Calu3 (cell line): ENCODE measurements at places on chromosomes 7 and 10.

GRCh38 chr7:114663502-114663901, 248.9 kb downstream of the FOXP2 start:
- peak; percentile 14 for DNase-seq

DNA sequence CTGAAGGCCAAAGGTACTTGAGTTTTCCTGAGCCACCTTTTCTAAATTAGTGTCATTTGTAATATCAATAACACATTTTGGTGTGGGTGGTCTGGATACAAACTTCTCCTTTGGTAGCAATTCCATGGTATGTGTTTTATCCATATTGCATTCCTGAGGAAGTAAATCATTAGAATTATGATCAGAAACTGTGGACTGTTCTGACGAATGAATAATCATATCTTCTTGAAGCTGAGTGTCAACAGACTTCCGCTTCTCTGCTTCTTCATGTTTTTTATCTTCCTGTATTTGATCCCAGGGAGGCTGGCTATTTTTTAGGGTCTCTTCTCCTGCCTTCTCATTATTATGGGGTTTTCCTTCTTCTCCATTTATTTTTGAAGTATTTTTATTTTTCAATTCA, 81.4 kb downstream of the NRBF2 start:
- DNase-seq: no peak

- peak; percentile 47 for DNase-seq
Measured at GRCh38 chr7:106484562-106484961, 176.4 kb downstream of the CCDC71L start.

DNA sequence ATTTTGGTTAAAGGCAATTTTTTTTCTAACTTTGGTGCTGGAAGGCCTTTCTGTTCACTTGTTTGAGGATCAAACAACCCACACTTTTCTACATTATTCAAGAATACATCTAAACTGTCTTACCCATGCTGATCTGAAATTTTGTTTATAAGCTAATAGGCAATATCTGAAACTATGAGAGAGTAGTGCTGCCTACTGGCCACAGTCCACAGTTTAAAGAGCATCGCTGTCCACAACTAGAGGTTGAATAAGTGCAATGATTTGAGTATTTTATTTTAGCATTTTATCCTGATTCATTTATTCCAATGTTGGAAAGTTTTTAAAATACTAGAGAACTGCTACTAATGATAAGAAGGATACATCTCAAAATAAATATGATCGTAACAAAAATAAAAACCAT, 306.9 kb downstream of the ELMO1 start:
- no peak for DNase-seq

DNA sequence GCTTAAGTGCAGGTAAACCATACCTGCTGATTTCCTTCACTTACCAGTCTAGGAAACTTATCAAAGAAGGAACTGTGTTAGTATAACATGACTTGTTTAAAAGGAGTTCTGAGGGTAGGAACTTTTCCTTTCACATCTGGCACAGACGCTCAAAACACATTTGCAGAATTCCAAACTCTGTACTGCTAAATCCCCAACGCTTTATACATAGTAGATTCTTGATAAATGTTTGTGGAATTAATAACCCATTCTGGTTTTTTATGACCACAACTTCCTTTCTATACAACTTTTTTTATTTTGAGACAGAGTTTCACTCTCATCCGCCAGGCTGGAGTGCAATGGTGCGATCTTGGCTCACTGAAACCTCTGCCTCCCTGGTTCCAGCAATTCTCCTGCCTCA, 7.7 kb upstream of the TRUB1 start:
- no peak for DNase-seq

- no peak for DNase-seq
Measured at GRCh38 chr7:152520861-152521302, 85.1 kb upstream of the KMT2C start.

DNA sequence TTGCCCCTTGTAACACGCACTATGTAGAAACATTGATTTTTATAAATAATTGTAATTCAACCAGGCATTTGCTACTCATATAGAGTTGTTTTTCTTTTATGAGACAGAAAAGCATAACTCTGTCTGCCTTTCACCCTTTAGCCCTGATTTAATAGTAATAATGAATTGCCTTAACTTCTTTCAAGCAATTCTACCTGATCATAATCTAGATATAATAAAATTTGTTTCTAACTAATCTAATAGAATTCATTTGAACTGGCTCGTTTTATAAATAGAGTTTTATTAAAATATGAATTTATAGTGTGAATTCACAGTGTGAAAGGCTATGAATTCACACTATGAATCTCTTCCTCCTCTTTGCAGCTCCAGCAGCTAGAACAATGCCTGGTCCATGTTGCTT, 184.1 kb upstream of the PTN start:
- no peak for DNase-seq

GRCh38 chr10:60970526-60970925, 26.5 kb upstream of the RHOBTB1 start:
- DNase-seq: no peak

- no peak for DNase-seq
Measured at GRCh38 chr7:98256431-98256830, 4.4 kb upstream of the TECPR1 start.

GRCh38 chr7:151993977-151994676, 31.3 kb upstream of the GALNT11 start:
- peak; percentile 7 for DNase-seq

DNA sequence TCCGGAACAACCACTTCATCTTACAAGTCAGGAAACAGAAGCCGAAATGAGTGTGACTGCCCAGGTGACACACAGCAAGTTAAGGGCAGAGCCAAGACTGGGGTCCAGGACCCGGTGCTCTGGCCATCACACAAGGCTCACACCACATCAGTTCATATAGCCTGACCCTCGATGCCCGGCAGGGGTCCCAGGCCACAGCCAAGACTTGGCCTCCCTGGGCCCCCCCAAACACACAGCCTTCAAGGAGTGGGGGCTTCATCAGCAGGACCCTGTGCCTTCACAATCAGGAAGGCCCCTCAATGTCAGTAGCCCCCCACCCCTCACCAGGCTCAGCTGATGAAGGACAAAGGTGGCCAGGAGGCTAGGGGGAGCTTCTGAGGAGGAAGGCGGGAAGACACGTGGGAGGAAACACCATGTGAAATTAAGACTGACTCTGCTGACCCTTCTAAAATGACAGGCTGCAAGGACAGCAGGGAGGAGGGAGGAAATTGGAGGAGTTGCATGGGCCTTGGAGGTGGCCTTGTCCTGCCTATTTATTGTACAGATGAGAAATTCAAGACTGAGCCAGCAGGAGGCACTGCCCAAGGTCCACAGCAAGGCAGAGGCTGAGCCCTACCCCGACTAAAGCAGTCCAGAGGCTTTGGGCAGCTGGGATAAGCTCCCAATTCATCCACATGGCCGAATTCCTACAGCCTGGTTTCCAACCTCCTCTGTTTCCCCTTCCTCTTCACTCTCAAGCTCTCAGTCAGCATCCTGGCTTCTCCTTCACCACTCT, 216.1 kb upstream of the ZMIZ1 start:
- no peak for DNase-seq

GRCh38 chr7:142669074-142669654, 80.1 kb upstream of the PRSS1 start:
- DNase-seq: no peak

- DNase-seq: peak; percentile 54
Measured at GRCh38 chr7:156473476-156474240, 166.9 kb upstream of the RNF32 start.

GRCh38 chr10:37711617-37712488, 145.6 kb downstream of the ZNF248 start:
- no peak for DNase-seq

DNA sequence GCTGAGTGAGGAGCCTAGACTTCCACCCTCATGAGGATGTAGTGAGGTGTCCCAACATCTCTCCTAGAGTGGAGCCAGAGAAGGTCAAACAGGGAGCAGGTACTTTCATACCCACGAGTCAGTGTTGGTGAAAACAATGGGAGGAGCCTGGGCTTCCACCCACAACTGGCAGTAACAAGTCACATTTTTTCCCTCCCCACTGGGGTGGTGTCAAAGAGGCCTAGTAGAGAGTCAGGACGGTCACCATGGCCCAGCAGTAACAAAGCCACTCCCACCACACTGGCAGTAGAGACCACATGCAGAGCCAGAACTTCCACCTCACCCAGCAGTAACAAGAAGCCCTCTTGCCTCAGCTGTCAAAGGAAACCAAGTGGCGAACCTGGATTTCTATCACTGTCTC, 280.2 kb upstream of the IMMP2L start:
- DNase-seq: no peak

- DNase-seq: no peak
Measured at GRCh38 chr10:76022366-76022765, 590.9 kb downstream of the LRMDA start.

DNA sequence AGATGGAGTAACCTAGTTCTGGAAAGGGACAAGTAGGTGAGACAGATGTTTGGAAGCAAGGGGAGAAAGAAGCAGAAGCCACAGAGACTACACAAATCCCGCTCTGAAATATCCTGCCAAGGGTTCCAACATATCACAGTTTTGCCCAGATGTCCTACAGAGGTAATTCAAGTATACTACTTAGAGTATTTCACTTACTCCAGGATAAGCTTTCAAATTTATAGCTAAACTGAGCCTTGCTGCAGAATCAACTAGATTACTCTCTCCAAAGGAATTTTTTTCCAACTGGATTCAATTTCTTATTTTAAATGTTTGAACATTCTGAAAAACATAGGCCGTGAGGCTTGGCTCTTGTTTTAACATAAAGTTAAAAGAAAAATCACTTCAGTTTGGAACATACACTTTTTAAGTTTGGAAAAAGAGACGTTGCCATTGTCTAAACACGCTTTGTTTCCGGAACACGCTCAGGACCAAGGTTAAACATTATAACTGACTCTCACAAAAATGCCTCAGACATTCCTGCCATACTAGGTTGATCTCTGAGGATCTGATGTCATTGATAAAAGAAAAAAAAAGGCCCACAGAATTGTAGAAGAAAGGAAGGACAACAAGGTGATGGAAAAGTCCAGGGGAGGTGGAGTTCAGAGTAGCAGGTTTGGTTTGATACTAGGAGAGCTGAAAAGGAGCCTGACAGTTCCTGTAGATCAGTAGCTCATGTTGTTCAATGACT, 74.8 kb downstream of the FAM185A start:
- no peak for DNase-seq

GRCh38 chr10:14456218-14456869, 125.6 kb upstream of the FRMD4A start:
- no peak for DNase-seq

DNA sequence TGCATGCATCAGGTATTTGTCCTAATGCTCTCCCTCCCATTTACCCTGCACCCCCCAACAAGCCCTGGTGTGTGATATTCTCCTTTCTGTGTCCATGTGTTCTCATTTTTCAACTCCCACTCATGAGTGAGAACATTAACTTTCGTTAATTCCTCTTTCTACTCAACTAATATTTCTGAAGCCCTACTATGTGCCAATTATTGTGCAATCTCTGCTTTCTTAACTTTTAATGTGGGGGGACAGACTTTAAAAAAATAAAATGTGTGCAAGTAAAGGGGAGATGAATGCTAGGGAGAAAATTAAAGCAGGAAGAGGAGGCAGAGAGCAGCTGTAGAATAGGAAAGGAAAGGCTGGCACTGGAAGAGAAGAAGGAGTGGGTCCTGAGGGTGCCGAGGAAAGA, 954.0 kb upstream of the C7orf33 start:
- no peak for DNase-seq

- no peak for DNase-seq
Measured at GRCh38 chr7:88398459-88398858, 91.8 kb upstream of the STEAP4 start.

GRCh38 chr7:150927956-150928344, 50.2 kb downstream of the KCNH2 start:
- DNase-seq: no peak

- no peak for DNase-seq
Measured at GRCh38 chr10:18235477-18235876, 95.3 kb downstream of the CACNB2 start.

- DNase-seq: no peak
Measured at GRCh38 chr7:121560267-121560990, 164.3 kb upstream of the FAM3C start.

DNA sequence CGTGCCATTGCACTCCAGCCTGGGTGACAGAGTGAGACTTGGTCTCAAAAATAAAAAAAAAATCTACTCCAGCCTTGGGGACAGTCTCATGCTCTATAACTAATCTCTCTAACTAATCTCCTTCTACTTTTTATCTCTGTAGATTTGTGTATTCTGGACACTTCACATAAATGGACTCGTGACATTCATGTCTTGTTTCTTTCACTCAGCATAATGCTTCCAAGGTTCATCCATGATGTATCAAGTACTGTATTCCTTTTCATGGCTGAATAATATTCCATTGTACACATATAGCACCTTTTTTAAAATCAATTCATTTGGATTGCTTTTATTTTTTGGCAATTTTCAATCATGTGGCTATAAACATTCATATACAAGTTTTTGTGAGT, 9.8 kb upstream of the COL26A1 start:
- no peak for DNase-seq

DNA sequence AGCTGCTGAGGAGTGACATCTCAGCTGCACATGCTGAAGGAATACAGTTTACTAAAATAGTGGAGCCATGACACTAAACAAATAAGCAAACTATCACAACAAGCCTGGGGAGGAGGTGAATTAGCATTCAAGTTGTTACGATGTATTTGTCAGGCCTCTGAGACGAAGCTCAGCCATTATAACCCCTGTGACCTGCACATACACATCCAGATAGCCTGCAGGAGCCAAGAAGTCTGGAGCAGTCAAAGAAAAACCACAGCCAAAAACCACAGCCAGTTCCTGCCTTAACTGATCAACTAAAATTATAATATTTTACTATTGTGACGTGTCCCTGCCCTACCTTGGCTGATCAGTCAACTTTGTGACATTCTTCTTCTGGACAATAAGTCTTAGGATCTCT, 68.6 kb downstream of the NSUN6 start:
- DNase-seq: no peak

DNA sequence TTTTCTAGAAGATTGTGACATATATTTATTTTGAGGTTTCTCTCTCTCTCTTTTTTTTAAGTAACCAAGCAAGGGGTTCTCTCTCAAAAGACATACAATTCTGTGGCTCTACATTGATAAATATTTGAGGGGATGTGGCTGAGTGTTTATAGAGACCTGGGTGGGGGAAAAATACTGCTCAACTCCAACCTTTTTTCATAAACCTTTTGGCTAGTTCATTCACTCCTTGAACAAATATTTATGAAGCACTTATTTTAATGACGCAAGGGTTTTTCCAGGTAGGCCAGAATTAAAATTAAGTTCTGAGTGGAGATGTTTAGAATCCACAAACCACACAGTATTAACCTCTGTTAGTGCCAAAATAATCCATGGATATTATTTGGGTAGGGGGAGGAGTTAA, 100.2 kb downstream of the PTPRE start:
- no peak for DNase-seq

DNA sequence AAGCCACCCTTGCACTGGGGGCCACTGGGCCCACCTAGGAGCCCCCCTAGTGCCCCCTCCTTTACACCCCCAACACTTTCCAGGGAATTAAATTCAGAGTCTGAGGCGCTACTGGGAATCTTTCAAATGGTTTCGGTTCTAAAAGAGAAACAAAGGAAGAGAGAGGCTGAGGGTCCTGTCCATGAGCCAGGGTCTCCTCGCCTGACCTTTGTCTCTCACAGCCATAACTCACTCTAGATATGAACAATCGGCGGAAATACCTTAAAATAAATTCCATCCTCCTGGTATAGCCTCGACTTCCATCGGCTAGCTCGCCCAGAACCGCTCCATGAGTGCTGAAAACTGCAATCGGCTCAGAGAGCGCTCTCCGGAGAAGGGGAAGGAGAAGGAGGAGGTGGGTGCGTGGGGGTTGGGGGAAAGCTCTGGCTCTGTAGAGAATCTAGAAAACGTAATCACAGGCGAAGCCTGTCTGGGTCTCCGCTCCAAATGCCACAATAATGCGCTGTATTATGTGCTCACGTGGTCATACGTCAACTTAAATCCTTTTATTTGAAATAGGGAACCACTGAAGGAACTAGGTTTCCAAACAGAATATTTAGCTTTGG, 12.6 kb downstream of the HOXA4 start:
- DNase-seq: no peak
